ENCODE measurements at places on chromosomes 6 and 20. TPM values are rescaled to one million over a fixed set of nuclear protein-coding genes. Genes with fewer than 3 reads are reported as not detected.

The PGC gene
- not detected for total RNA-seq

The TRIM40 gene
- total RNA-seq, result under 0.01 TPM

- DNase-seq, result peak; percentile 30
Observed at GRCh38 chr6:7975764-7976146, 65.2 kb upstream of the TXNDC5 start.

DNA sequence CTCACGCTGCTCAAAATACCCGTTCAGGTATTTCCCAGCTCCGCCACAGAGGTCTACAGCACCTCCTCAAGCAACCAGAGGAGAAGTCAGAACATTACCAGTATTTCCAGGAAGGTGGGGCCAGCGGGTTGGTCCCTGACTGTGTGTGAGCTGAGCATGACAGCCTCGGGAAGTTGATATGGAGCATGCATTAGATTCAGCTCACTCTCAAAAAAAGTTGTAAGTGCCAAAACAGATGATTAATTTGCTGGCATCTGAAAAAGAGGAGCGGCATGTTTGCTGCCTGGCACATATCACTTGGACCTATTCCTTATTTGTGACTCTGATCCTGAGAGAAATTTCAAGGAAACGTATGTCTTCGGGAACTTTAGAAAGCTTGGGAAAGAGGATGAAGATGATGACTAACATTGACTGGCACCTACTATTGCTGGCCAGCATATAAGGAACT, 32.3 kb downstream of the ELOVL2 start:
- DNase-seq, result no peak

DNA sequence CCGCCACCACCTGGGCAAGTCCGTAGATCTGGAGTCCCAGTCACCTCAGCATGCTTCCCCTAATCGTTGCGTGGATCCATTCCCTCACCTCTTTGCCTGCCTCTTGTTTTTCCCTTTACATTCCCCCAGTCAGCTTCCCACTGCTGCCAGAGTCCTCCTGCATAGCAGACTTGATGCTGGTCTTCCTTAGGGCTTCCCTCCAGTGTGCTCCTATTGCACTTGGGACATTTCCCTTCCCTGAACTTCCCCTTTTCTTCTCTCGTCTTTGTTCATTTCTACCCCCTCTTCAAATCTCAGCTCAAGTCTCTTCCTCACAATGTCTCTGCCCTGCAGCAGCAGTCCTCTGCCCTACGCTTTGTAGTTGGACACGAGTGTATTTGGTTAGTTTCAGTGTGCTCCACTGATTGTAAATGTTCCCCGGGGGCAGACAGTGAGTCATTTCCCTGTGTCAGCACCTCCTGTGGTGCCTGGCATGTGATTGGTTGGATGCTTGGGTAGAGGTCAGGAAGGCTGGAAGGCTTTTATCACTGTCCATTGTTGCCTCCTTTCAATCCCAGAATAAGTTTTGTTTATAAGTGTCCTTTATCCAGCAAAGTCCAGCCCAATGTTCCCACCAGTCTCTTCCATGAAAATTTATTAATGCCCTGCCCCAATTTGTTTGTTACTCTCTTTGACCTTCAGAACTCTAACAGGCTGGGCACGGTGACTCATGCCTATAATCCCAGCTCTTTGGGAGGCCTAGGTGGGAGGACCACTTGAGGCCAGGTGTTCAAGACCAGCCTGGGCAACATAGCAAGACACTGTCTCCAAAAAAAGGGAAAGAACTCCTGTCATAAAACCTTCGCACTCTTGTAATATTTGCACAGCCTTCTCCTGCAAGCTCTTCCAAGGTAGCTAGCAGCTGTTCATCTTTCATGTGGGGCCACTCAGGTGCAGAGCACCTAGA, 38.3 kb downstream of the FAM120B start:
- DNase-seq, result no peak
